ENCODE measurements at places on chromosomes 2 and 18. TPM values are rescaled to one million over a fixed set of nuclear protein-coding genes. Genes with fewer than 3 reads are reported as not detected.
A peak's percentile ranks its signal among the peaks of the same experiment; 100 is the strongest.

GRCh38 chr2:88735133-88735532 lies 43.7 kb downstream of the RPIA start:
- no peak for DNase-seq

DNA sequence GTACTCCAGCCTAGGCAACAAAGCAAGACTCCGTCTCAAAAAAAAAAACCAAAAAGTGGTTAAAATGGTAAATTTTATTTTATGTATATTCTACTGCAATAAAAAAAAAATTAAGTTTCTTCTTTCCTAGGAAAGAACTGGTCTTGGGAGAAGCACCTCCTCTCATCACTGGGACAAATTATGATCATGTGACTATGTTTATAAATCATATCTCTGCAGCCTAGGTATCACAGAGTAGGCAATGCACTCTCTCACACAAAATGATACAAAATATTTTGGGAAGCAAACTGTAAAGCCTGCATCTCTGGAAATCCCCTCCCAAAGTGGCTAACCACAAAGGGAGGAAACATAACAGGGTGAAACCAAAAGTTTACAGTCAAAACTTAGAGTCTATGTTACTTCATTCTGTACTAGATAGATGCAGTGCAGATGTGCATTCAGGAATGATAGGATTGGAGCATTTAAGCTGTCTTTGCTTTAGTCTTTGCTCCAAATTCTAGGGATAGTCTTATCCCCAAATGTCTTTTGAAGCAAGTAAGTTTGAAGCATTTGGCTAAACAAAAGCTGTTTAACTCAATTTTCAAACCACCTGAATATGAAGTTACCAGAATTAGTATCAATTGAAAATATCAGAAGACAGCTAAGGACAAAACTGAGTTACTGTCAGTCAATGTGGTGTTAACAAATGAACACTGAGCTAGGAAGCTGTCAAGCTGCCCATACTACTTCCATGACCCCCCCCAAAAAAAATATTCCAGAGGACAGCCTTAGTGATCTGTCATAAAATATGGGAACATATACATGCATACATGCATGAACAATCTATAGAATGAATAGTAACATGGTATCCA lies 21.1 kb upstream of the MALT1 start:
- DNase-seq = no peak

DNA sequence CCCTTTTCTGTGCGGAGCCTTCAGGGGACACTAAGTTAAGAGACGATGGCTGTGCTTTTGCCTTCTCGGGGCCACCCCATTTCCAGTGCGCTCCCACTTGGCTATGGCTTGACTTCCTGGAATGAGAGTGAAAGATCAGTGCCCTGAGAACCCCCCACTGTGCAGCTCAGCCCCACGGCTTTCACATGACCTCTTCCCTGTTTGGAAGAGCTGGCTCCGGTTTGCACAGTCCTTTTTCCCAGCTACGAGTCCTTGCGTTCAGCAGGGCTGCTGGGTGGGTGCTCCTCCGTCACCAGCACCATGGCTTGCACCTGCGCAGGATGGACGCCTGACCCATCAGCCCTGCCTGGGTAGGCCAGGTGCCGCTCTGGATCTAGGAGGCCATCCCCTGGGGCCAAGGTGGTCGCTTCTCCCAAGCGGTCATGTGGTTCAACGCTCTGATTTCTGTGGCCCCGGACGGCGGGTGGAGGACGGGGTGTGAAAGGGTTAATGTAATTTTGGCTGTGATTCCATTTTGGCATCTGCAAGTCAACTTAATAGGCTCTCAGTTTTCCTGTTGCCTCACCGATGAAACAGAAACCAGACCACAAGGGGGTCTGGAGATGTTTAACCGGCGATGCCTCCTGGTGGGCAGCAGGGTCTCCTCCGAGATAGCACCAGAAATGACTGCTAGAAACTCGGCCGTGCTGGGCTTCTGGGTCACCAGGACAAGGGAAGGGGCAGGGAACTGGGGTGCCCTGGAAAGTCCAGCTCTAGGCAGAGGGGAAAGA lies 113.1 kb upstream of the HAAO start:
- peak; percentile 54 for DNase-seq

GRCh38 chr18:27141876-27142275 lies 43.2 kb downstream of the CHST9 start:
- no peak for DNase-seq

DNA sequence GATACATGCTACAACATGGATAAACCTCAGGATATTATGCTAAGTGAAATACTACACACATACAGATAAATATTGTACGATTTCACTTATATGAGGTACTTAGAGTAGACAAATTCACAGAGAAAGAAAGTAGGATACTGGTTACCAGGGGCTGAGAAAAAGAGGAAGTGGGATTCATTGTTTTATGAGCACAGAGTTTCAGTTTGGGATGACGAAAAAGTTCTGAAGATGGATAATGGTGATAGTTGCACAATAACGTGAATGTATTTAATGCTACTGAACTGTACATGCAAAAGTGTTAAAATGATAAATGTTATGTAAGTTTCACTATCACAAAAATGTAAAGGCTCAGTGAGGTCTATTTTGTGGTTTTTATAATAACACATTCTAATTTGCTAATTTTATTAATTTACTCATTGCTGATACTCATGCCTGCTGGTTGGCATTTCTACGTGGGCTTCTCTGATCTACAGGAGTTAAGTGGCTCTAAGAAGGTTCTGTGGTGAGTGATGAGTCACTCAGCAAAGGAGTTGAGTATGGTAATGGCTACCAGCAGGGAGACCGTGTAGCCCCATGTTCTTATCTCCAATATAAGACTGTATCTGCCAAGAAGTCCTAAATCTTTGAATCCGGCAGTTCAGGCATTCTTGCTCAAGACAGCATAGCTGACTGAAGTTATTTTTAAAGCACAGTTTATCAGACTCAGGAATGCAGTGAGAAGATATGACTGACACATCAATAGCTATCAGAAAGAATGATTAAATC lies 41.1 kb downstream of the UPP2 start:
- DNase-seq = no peak

- DNase-seq = no peak
Measured at GRCh38 chr2:204335451-204336058, 209.7 kb upstream of the PARD3B start.

- DNase-seq = no peak
Measured at GRCh38 chr18:45046961-45047360, 366.3 kb downstream of the SETBP1 start.

DNA sequence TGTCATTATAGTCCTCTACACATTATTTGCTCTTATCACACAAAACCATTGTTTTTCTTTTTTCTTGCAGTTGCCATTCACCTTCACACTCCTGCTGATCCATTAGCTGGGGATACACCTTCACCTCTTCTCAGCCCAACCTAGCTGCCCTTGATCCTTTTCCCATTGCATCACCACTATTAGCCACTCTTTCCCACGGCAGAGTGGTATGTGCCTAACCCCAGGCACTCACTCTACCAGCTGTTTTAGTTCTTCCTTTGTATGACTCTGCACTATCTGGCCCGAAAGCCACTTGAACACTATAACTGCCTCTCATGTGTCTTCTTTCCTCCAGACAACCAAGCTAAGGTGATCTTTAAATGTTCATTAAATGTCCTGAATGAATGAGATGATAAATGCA lies 145.4 kb upstream of the PIK3C3 start:
- no peak for DNase-seq

DNA sequence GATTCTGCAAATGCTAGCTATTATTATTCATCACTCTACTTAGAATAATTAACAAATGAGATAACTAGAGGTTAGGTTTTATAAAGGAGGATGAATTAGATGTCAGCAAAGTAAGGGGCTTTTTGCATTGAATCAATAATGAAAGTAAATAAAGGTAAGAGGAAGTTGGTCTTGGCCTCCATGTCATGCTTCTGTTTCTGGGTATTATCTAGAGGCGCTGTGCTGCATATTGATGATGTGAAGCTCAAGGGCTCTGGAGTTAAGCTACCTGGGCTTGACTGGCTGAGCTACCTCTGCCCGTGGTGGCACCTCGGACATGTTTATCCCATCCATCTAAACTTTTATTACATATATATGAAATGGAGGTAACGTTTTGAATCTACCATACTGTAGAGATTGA lies 350.9 kb downstream of the PARD3B start:
- no peak for DNase-seq

DNA sequence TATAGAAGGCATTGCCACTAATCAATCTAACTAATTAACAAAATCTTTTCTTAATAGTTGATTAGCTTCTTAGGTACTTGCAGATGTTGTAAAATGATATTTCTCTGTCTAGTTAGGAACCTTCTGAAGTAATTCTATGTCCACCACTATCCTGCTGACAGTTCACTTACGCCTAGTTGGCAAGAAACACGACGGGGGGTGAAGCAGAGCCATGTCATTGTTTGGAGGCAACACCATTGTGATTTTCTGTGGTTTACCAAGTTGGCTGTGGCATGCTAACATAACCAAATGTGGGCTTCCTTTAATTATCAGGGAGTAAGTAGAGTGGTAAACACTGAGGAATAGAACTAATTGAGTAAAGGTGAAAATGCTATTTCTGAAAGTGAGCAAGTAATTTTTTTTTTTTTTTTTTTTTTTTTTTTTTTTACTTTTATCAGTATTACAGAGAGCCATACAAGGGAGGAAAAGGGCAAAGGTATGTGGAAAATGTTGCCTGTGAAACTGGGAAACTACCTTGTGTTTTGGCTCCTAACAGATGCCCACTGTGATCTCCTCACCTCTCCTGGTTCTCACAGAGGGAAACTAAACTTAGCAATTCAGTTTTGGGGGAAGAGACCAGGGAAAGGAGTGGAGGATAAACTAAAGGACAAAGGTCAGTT lies 126.8 kb downstream of the MEIS1 start:
- no peak for DNase-seq

RAB6C gene
- 0.04 TPM for total RNA-seq

WNT10A gene
- total RNA-seq = 2.3 TPM

FAM124B gene
- 0.17 TPM for total RNA-seq
